Peyer's patch (tissue), 4 donors: ENCODE measurements at places on chromosomes 12 and 14. TPM values are rescaled to one million over a fixed set of nuclear protein-coding genes. Genes with fewer than 3 reads are reported as not detected.

DNA sequence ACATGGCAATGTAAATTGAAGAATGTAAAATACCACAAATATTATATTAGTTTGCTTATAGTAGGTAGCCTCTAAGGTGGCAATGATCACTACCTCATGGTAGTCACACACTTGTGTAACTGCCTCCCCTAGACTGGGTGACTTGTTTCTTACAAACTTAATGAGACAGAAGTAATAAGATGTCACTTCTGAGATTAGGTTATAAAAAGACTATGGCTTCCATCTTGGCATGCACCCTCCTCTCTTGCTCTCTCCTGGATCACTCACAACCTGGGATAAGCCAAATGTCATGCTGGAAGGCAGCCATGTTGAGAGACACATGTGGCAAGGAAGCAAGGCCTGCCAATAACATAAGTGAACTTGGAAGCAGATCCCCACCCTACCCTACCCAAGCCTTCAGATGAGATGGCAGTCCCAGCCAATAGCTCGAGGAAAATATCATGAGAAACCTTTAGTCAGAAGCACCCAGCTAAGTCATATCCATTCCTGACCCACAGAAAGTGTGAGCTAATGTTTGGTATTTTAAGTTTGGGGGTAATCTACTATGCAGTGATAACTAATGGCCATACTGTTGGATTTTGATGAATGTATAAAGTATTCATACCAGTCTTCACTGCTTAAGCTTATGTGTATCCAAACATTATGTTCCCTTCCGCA, 43.3 kb downstream of the PPP1R12A start:
- H3K27me3 ChIP-seq = no peaks in the 10 kb centered on the region
- no peaks in the 10 kb centered on the region for H3K36me3 ChIP-seq
- H3K4me3 ChIP-seq = no peak overlapping the region
- no peaks in the 10 kb centered on the region for H3K4me1 ChIP-seq

Gene RBMS2
- 11.7 TPM for total RNA-seq

DNA sequence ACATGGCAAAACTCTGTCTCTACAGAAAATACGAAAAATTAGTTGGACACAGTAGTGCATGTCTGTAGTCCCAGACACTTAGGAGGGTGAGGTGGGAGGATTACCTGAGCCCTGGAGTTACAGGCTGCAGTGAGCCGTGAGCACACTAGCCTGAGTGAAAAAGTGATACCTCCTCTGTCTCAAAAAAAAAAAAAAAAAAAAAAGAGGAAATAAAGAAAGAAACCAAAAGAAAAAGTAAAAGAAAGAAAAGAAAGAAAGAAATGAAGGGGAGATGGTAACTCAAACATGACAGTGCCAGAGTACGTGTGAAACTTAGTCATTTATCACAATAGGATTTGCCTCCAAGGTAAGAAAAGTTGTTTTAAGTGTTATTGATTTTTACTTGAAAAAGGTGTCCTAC, 407.0 kb upstream of the MGAT4C start:
- no peak overlapping the region for H3K27ac ChIP-seq
- no peaks in the 10 kb centered on the region for H3K27me3 ChIP-seq
- no peak for DNase-seq
- H3K4me3 ChIP-seq = no peak overlapping the region
- no peaks in the 10 kb centered on the region for H3K36me3 ChIP-seq
- no peaks in the 10 kb centered on the region for H3K4me1 ChIP-seq

- no peak overlapping the region for H3K4me3 ChIP-seq
- H3K27me3 ChIP-seq = no peaks in the 10 kb centered on the region
- no peaks in the 10 kb centered on the region for H3K36me3 ChIP-seq
- H3K27ac ChIP-seq = no peak overlapping the region
- no peak for DNase-seq
Measured at GRCh38 chr14:59127437-59127732, 61.1 kb upstream of the DAAM1 start.

DNA sequence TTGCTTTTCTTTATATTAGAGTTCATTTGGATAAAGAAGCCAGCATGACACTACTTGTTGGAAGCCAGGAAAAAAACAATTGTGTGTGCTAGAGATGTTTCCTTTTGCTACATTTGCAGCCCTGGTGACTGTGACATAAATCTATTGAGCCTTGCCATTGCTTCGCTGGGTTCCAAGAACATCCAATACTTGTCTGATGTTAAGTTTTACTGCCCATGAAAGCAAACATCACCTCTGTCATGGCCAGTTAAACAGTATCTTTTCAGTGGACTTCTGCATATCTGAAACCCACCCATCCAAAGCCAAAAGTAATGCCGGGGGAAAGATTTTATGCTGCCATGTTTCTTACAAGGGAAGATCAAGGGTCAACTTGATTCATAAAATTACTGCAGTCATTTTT, 184.0 kb downstream of the MSRB3 start:
- no peak overlapping the region for H3K27ac ChIP-seq
- DNase-seq = no peak
- H3K36me3 ChIP-seq = no peaks in the 10 kb centered on the region
- no peaks in the 10 kb centered on the region for H3K27me3 ChIP-seq
- H3K4me1 ChIP-seq = no peaks in the 10 kb centered on the region
- H3K4me3 ChIP-seq = no peak overlapping the region

DNA sequence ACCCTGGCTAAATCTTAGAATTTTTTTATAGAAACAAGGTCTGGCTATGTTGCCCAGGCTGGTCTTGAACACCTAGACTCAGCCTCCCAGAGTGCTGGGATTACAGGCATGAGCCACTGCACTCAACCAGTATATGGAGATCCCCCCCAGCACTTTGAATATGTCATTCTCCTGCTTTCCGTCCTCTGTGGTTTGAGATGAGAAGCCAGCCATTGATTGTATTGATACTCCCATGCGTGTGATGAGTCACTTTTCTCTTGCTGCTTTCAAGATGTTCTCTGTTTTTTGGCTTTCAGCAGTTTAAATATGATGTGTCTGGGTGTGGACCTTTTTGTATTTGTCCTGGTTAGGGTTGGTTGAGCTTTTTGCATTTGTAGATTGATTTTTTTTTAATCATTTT, 75.2 kb upstream of the DNM1L start:
- no peaks in the 10 kb centered on the region for H3K4me1 ChIP-seq
- no peak overlapping the region for H3K4me3 ChIP-seq
- H3K36me3 ChIP-seq = peaks cover 5% of the 10 kb centered on the region
- no peak for DNase-seq

- DNase-seq = no peak
- no peaks in the 10 kb centered on the region for H3K36me3 ChIP-seq
- H3K27me3 ChIP-seq = no peaks in the 10 kb centered on the region
- no peak overlapping the region for H3K4me3 ChIP-seq
- no peak overlapping the region for H3K27ac ChIP-seq
- H3K4me1 ChIP-seq = no peaks in the 10 kb centered on the region
Measured at GRCh38 chr12:105862163-105862821, 276.5 kb downstream of the NUAK1 start.

GRCh38 chr12:77767756-77768343, 62.8 kb upstream of the NAV3 start:
- no peaks in the 10 kb centered on the region for H3K4me1 ChIP-seq
- H3K4me3 ChIP-seq = no peak overlapping the region
- no peak for DNase-seq

GRCh38 chr14:102554821-102555819, 37.3 kb upstream of the RCOR1 start:
- peak overlapping the region; percentile 83 for H3K4me3 ChIP-seq
- no peaks in the 10 kb centered on the region for H3K27me3 ChIP-seq
- H3K36me3 ChIP-seq = no peaks in the 10 kb centered on the region
- peak; percentile 83 for DNase-seq
- peak overlapping the region; percentile 75 for H3K27ac ChIP-seq

- peak; percentile 90 for DNase-seq
- no peaks in the 10 kb centered on the region for H3K27me3 ChIP-seq
Measured at GRCh38 chr12:26853303-26854030, 20.5 kb upstream of the ITPR2 start.

Gene TTC9
- 0.83 TPM for total RNA-seq

Gene OR6S1
- not detected for total RNA-seq

DNA sequence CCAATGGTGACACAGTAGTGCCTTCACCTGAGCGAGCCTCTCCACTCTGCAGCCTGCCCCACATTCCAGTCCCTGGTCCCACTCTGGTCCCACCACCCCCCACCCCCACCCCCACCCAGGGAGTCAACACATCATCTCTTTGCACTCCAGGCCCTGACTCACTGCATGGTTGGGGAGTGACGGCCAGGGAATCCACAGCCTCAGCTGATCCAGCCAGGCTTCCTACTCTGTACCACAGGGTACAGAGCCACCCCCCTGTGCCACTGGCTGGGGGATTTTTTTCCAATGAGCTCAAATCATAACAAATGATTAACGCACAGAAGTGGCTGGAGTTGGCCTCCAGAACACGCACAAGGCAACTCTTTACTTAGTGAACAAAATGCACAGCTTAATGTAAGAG, 233.7 kb downstream of the NTF3 start:
- no peak overlapping the region for H3K27ac ChIP-seq
- DNase-seq = no peak
- H3K36me3 ChIP-seq = no peaks in the 10 kb centered on the region
- no peak overlapping the region for H3K4me3 ChIP-seq
- no peaks in the 10 kb centered on the region for H3K27me3 ChIP-seq
- H3K4me1 ChIP-seq = no peaks in the 10 kb centered on the region

DNA sequence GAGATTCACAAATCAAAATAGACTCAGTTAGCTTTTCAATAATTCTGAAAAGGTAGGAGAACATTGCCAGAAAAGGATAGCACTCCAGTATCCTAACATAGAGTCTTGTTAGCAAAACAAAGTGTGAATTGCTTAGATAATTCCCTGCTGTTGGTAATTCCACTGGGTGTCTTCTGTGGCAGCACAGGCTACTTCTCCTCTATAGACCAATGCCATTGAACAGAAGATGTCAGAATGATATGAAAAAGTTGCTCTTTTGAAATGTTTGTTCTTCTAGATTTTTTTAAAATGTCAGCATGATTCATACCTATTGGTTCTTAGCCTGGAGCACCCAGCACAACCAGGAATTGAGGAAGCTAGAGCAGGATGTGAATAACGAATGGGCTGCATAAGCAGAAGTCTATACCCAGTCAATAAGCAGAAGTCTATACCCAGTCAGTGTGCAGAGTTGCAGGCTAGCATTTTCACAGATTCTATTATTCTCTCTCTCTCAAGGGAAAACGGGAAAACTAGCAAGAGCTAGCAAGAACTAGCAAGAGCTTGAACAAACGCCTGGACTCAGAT, 112.8 kb downstream of the SYT1 start:
- DNase-seq = no peak
- no peak overlapping the region for H3K27ac ChIP-seq
- no peaks in the 10 kb centered on the region for H3K27me3 ChIP-seq
- H3K4me3 ChIP-seq = no peak overlapping the region
- H3K36me3 ChIP-seq = no peaks in the 10 kb centered on the region

Gene ABCD2
- 0.54 TPM for total RNA-seq

DNA sequence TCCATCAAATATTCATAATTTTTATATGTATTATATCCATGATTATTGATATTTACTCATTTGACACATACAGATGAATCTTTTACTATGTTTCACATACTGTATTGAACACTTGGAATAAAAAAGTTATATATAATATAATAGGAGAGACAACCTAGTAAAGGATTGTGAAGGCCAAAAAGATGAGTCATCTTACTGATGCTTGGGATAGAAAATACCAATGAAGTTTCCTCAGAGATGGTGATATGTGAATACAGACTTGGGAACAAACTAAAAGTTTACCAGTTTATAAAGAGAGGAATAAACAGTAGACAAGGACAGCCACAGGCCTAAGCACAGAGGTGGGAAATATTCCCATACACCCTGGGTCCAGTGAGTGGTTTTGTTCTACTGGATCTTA, 743.9 kb upstream of the FLRT2 start:
- no peak overlapping the region for H3K4me3 ChIP-seq
- DNase-seq = no peak
- no peak overlapping the region for H3K27ac ChIP-seq

Gene ACOT6
- not detected for total RNA-seq

Gene RASAL1
- total RNA-seq = 4.1 TPM

DNA sequence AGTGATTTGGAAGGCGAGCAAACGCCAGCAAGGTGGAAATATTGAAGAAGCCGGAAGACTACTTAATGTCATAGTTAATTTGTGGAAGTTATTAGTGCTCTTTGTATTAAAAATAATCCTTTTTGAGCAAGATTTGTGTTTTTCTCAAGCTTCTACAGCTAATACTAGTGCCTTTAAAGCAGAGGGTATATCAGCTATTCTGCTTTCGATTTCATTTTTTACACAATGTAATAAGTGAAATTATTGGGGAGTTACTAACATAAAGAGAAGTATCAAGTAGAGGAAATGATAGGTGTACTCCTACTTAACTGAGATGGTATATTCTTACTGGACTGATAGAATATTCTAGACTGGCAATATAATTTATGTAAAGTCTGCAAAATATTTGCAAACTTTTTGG, 392.4 kb upstream of the DCN start:
- H3K27ac ChIP-seq = no peak overlapping the region
- H3K4me1 ChIP-seq = no peaks in the 10 kb centered on the region
- DNase-seq = no peak
- H3K4me3 ChIP-seq = no peak overlapping the region
- no peaks in the 10 kb centered on the region for H3K27me3 ChIP-seq
- H3K36me3 ChIP-seq = no peaks in the 10 kb centered on the region

Gene SDR9C7
- total RNA-seq = not detected

Gene GYS2
- not detected for total RNA-seq

- H3K27me3 ChIP-seq = no peaks in the 10 kb centered on the region
- no peak overlapping the region for H3K4me3 ChIP-seq
- H3K4me1 ChIP-seq = no peaks in the 10 kb centered on the region
- no peak overlapping the region for H3K27ac ChIP-seq
- H3K36me3 ChIP-seq = no peaks in the 10 kb centered on the region
- DNase-seq = no peak
Measured at GRCh38 chr12:17028348-17028747, 422.4 kb upstream of the LMO3 start.

DNA sequence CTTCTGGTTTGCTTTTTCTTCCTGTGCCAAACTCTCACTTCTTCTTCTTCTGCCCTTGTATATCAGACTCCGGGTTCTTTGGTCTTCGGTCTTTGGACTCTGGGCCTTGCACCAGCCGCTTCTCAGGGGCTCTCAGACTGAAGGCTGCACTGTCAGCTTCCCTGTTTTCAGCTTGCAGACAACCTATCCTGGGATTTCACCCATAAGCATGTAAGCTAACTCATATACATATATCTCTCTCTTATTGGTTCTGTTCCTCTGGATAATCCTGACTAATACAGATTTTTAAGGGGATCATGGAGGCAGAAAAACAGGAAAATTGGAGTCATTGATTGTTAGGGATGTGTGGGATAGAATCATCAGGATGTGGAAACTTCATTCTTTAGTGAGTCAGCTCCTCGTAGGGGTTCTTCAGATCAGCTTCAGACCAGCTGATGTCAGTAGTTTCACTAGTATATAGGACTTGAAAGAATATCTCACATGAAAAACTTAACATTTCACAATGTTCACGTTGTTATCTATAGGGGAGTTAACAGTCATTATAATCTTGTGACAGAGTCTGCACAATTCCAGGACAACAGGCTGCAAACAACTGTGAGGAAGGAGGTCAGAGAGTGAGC, 102.9 kb downstream of the RASSF9 start:
- H3K4me1 ChIP-seq = no peaks in the 10 kb centered on the region
- H3K27ac ChIP-seq = no peak overlapping the region
- H3K4me3 ChIP-seq = no peak overlapping the region
- DNase-seq = no peak
- no peaks in the 10 kb centered on the region for H3K36me3 ChIP-seq

Gene TAS2R9
- not detected for total RNA-seq

GRCh38 chr14:67680121-67680602, 5.7 kb upstream of the VTI1B start:
- no peak overlapping the region for H3K27ac ChIP-seq
- peaks cover 3% of the 10 kb centered on the region for H3K4me1 ChIP-seq
- no peak overlapping the region for H3K4me3 ChIP-seq
- DNase-seq = no peak
- no peaks in the 10 kb centered on the region for H3K27me3 ChIP-seq

GRCh38 chr14:90567991-90568390, 171.2 kb downstream of the CALM1 start:
- no peak overlapping the region for H3K27ac ChIP-seq
- no peaks in the 10 kb centered on the region for H3K36me3 ChIP-seq
- no peak for DNase-seq
- H3K4me1 ChIP-seq = no peaks in the 10 kb centered on the region

Gene TAC3
- 9.6 TPM for total RNA-seq
